Activated B cell treated with CpG ODN at 0.5 μM for 24 hours (primary cell): ENCODE measurements at places on chromosomes 13 and 19. TPM values are rescaled to one million over a fixed set of nuclear protein-coding genes. Genes with fewer than 3 reads are reported as not detected.

Gene SHISA2
- not detected in 2 replicates for total RNA-seq

DNA sequence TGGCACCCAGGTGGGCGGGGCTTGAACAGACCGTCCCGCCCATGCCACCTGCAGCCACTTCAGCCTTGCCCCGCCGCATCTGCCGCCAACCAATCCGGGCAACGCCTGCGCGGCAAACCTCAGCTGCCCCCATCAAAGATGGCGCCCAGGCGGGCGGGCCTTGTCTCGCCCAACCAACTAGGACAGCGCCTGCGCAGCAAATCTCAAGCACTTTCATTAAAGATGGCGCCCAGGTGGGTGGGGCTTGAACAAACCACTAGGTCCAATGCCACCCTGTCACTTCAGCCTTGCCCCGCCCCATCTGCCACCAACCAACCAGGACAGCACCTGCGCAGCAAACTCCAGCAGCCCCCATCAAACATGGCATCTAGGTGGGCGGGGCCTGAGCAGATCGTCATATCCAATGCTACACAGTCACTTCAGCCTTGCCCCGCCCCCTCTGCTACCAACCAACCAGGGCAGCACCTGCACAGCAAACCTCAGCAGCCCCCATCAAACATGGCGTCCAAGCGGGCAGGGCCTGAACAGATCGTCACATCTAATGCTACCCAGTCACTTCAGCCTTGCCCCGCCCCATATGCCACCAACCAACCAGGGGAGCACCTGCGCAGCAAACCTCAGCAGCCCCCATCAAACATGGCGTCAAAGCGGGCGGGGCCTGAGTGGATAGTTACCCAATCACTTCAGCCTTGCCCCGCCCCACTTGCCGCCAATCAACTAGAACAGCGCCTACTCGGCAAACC, 1.4 kb downstream of the PEG3 start:
- H3K4me1 ChIP-seq: no peaks in the 10 kb centered on the region
- peak overlapping the region; percentile 11 for H3K27ac ChIP-seq
- H3K4me3 ChIP-seq: peak overlapping the region; percentile 16
- no peaks in the 10 kb centered on the region for H3K36me3 ChIP-seq
- peaks cover 2% of the 10 kb centered on the region for H3K27me3 ChIP-seq
- DNase-seq: no peak

GRCh38 chr13:97528518-97528917, 94.5 kb downstream of the RAP2A start:
- no peaks in the 10 kb centered on the region for H3K27me3 ChIP-seq
- no peak overlapping the region for H3K27ac ChIP-seq
- no peaks in the 10 kb centered on the region for H3K4me1 ChIP-seq
- DNase-seq: no peak

DNA sequence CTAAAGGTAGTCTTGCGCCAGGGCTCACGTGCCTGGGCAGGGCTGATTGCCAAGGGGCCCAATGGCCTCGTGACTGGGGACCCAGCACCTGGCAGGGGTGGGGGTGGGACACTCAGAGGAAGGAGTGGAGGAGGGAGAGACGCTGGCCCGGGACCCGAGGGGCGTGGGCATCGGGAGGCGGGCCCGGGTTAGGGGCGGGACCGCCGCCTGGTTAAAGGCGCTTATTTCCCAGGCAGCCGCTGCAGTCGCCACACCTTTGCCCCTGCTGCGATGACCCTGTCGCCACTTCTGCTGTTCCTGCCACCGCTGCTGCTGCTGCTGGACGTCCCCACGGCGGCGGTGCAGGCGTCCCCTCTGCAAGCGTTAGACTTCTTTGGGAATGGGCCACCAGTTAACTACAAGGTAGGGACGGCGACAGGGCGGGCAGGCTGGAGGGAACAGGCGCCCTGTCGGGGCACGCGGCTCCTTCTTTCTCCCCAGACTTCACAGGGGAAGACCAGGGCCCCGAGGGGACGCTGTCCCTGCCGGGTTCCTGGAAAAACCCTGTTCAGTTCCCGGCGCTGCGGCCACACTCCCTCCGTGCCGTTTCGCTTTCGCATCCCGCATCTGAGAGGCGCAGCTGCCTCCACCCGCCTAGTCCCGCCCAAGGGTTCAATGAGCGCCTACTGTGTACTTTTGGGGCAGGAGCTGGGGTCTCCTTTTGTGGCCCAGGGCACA, at the start of gene IFI30:
Gene IFI30 (plus strand): TSS at position 242 of the 717 bp plus-strand sequence. CDS start 29 bp downstream, at position 271.
- peak within 1 kb of the TSS; percentile 94 for H3K4me3 ChIP-seq
- H3K36me3 ChIP-seq: peaks cover 45% of the 10 kb centered on the region
- peak within 1 kb of the TSS; percentile 92 for H3K27ac ChIP-seq
- peaks cover 90% of the 10 kb centered on the region for H3K4me1 ChIP-seq
- DNase-seq: peak; percentile 85

- H3K27ac ChIP-seq: no peak overlapping the region
- H3K4me1 ChIP-seq: peaks cover 56% of the 10 kb centered on the region
- H3K4me3 ChIP-seq: peak overlapping the region; percentile 96
- DNase-seq: no peak
- no peaks in the 10 kb centered on the region for H3K27me3 ChIP-seq
- peaks cover 21% of the 10 kb centered on the region for H3K36me3 ChIP-seq
Observed at GRCh38 chr13:95678967-95679366, 2.0 kb downstream of the DNAJC3 start.

Gene C5AR1
- 1.7 and 2.2 TPM in 2 replicates for total RNA-seq

- H3K27ac ChIP-seq: no peak overlapping the region
- no peaks in the 10 kb centered on the region for H3K36me3 ChIP-seq
- H3K4me3 ChIP-seq: no peak overlapping the region
- no peaks in the 10 kb centered on the region for H3K4me1 ChIP-seq
Observed at GRCh38 chr13:111926501-111927180, 140.3 kb upstream of the SOX1 start.

DNA sequence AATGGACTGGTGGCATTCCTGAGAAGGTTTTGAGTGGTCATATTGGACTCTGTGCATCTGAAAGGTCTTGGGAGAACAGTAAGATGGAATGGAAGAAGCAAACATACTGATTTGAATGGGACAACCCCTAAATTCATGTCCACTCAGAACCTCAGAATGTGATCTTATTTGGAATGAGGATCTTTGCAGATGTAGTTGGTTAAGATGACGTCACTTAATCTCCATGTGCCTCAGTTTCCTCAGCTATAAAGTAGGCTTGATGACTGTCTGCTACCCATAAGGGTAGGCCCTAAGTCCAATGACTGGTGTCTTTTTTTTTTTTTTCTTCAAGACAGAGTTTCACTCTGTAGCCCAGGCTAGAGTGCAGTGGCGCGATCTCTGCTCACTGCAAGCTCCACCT, 71.1 kb upstream of the SOX21 start:
- H3K27me3 ChIP-seq: no peaks in the 10 kb centered on the region
- H3K4me3 ChIP-seq: no peak overlapping the region
- no peak for DNase-seq

- H3K4me1 ChIP-seq: peaks cover 55% of the 10 kb centered on the region
- DNase-seq: no peak
- peak overlapping the region; percentile 97 for H3K4me3 ChIP-seq
- H3K27me3 ChIP-seq: no peaks in the 10 kb centered on the region
- H3K36me3 ChIP-seq: peaks cover 63% of the 10 kb centered on the region
Observed at GRCh38 chr19:49450405-49450804, 1.2 kb downstream of the PIH1D1 start.
